ENCODE measurements at places on chromosomes 2 and 18.

DNA sequence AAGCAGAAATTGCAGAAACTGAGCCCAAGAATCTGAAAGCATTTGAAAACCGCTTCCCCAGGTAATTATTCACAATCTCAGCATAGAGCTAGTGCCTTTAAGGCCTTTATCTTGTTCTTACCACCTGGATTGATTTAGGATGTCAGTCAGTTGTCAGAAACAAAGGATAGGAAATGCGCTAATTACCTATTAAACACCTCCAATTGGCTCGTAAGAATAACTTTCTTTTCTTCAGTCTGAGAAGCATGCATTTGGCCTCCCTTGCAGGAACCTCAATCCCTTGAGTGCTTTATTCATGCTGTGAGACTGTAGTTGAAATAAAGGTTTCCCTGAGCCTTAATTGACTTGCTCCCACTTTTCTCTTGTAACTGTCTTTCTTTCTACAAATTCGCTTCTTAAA, 400.3 kb upstream of the LRATD1 start:
- DNase-seq = no peak
- H3K4me3 ChIP-seq = no peak overlapping the region
- no peaks in the 10 kb centered on the region for H3K36me3 ChIP-seq
- H3K4me1 ChIP-seq = no peaks in the 10 kb centered on the region
- H3K27me3 ChIP-seq = no peaks in the 10 kb centered on the region

GRCh38 chr2:196448407-196449079, 191.0 kb upstream of the CCDC150 start:
- no peak overlapping the region for H3K4me3 ChIP-seq
- H3K4me1 ChIP-seq = no peaks in the 10 kb centered on the region
- H3K36me3 ChIP-seq = no peaks in the 10 kb centered on the region
- no peaks in the 10 kb centered on the region for H3K27me3 ChIP-seq
- no peak for DNase-seq

GRCh38 chr2:64157792-64158191, 13.6 kb upstream of the PELI1 start:
- H3K4me3 ChIP-seq = no peak overlapping the region
- no peaks in the 10 kb centered on the region for H3K36me3 ChIP-seq
- H3K27ac ChIP-seq = no peak overlapping the region

DNA sequence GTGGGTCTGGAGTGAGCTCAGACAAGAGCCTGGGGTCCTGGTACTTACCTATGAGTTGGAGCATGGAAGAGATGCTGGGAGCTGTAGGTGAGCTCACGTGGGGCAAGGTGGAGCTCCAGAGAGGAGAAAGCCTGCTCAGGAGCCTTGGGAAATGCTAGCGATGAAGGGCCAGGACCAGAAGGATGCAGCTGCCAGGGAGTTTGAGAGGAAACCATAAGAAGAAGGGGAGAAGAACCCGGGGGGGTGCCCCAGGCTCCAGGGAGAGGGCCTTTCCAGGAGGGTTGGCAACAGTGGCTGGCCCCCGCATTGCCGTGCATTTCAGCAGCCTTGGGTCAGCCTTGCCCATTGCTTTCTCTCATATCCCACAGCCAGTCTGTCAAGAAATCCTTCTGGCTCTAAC, 268.7 kb downstream of the GLI2 start:
- no peaks in the 10 kb centered on the region for H3K36me3 ChIP-seq
- no peaks in the 10 kb centered on the region for H3K4me1 ChIP-seq
- peaks cover 13% of the 10 kb centered on the region for H3K27me3 ChIP-seq
- H3K27ac ChIP-seq = no peak overlapping the region
- no peak overlapping the region for H3K4me3 ChIP-seq
- DNase-seq = no peak
